Liver (tissue), 10 donors: ENCODE measurements at places on chromosomes 16 and 17. TPM values are rescaled to one million over a fixed set of nuclear protein-coding genes. Genes with fewer than 3 reads are reported as not detected.

ZP2 gene
- total RNA-seq: not detected

- DNase-seq: no peak
Observed at GRCh38 chr17:79840989-79841286, 1.7 kb upstream of the CBX4 start.

- no peak for DNase-seq
Observed at GRCh38 chr17:44105483-44105882, 18.0 kb downstream of the HDAC5 start.

GRCh38 chr17:55005520-55005919 is 37.0 kb downstream of the STXBP4 start:
- DNase-seq: no peak

DNA sequence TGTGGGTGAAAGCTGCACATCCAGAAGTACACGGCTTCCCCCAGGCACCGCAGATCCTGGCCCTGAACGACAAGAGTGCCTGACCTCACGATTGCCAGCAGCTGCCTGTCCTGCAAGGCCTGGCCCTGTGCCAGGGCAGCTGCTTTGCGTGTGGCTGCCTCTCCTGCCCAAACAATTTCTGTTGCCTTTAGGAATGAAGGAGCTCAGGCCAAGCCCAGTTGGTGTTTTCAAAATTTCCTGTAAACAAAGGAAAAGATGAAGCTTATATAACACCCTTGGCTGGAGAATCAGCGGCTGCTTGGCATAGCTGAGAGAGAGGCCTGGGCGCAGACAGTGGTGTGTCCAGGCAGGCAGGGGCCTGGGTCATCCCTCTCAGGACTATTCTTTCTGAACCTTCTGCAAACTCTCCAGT is 11.7 kb upstream of the SLC47A2 start:
- peak; percentile 59 for DNase-seq
